Common myeloid progenitor, CD34-positive (primary cell): ENCODE measurements at places on chromosomes 1 and 21.
A peak's percentile ranks its signal among the peaks of the same experiment; 100 is the strongest.

GRCh38 chr1:113456967-113457366, 66.7 kb downstream of the MAGI3 start:
- no peaks in the 10 kb centered on the region for H3K4me1 ChIP-seq
- no peaks in the 10 kb centered on the region for H3K27me3 ChIP-seq

- H3K36me3 ChIP-seq, result no peaks in the 10 kb centered on the region
- H3K4me1 ChIP-seq, result no peaks in the 10 kb centered on the region
- H3K27me3 ChIP-seq, result no peaks in the 10 kb centered on the region
These were observed 122.2 kb downstream of the NOS1AP start for GRCh38 chr1:162191396-162192305.

DNA sequence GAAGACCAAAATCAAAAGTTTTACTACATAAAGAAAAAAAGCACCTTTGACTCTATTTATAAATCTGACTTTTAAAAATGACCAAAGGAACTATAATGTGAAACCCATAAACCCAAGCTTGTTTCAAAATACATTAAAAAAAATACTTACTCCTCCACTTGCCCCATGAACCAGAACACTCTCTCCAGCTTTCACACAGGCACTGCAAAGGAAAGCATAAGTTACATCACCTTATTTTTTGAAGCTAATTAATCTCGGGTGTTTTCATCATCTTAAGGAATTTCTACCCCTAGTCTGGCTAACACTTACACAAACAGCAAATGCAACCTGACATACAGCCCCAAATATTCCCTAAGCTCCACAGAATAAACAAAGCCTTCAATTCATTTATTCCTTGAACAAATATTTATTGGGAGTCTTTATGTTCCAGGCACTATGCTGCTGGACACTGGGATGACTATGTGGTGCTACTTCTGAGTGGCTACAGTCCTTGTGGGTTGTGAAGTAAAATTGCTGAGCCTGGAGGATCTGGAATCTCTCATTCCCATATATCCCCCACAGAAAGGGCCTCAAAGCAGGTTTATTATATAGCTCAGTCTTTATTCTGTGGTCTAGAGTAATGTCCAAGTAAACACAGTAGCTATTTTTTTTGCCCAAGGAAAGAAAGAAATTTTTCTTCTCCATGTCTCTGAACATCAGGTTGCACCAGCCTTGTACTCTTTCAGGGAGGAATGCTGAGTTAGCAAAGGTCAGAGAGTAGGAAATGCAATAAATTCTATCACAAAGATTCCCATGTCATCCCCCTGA, 18.2 kb downstream of the CRYZ start:
- H3K36me3 ChIP-seq, result peaks cover 14% of the 10 kb centered on the region
- no peaks in the 10 kb centered on the region for H3K4me1 ChIP-seq
- no peak for DNase-seq
- no peaks in the 10 kb centered on the region for H3K27me3 ChIP-seq
- H3K4me3 ChIP-seq, result no peak overlapping the region

- peak; percentile 84 for DNase-seq
- no peaks in the 10 kb centered on the region for H3K27me3 ChIP-seq
- H3K4me1 ChIP-seq, result peaks cover 22% of the 10 kb centered on the region
These were observed 142.5 kb downstream of the TIAM1 start for GRCh38 chr21:31201548-31201947.

DNA sequence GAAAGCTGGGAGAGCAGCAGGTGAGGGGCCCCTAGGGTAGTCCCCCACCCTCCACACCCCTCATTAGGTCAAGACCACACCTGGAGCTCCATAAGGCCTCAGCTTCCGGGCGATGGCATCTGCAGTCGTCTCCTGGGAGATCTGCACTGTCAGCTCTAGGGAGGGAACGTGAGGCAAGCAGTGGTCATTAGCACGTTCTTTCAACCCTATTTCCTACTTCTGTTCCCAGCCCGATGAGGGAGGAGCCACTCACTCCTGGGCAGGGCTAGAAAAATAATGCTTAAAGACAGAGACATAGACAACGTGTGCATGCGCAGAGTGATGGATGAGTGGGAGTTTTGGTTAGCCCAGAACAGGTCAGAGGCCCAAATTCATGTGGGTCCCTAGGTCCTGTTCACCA, 9.7 kb downstream of the KDF1 start:
- no peak overlapping the region for H3K4me3 ChIP-seq
- no peak overlapping the region for H3K27ac ChIP-seq
- H3K36me3 ChIP-seq, result peaks cover 14% of the 10 kb centered on the region
- no peak for DNase-seq
- H3K27me3 ChIP-seq, result no peaks in the 10 kb centered on the region
- no peaks in the 10 kb centered on the region for H3K4me1 ChIP-seq

GRCh38 chr1:235586413-235586812, 63.2 kb downstream of the GNG4 start:
- H3K27me3 ChIP-seq, result peaks cover 19% of the 10 kb centered on the region
- no peak for DNase-seq
- no peak overlapping the region for H3K27ac ChIP-seq

DNA sequence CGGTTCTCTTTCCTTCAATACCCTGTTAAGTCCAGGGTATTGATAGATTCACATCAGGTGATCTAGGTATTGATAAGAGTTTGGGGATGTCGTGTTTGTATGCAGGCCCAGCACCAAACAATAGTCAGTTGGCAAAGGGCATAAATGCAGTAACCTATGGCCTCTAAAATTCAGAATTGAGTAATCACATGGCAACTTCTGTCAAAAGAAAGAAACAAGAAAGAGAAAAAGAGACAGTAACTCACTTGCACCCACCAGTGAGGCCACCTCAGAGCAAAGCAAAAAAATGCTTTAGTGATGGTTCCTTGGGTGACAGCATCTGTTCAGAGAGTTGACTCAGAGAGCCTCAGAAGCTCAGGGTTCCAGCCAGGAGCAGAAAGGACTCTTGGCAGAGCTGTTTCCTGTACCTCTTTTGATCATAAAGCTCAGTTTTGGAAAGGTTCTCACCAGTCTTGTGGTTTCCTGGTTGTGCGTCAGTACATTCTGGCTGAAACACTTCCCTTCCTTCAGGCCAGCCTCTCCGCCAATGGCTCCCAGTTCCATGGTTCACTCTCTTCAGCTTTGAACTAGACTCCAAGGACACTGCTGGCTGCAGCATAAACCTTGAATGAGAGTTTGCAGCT, 70.1 kb upstream of the GORAB start:
- H3K27ac ChIP-seq, result no peak overlapping the region
- no peaks in the 10 kb centered on the region for H3K36me3 ChIP-seq
- H3K27me3 ChIP-seq, result no peaks in the 10 kb centered on the region
- H3K4me3 ChIP-seq, result no peak overlapping the region
- peak; percentile 48 for DNase-seq
- H3K4me1 ChIP-seq, result peaks cover 8% of the 10 kb centered on the region
